Lower leg skin (tissue), 4 donors: ENCODE measurements at places on chromosomes 5 and 9.

DNA sequence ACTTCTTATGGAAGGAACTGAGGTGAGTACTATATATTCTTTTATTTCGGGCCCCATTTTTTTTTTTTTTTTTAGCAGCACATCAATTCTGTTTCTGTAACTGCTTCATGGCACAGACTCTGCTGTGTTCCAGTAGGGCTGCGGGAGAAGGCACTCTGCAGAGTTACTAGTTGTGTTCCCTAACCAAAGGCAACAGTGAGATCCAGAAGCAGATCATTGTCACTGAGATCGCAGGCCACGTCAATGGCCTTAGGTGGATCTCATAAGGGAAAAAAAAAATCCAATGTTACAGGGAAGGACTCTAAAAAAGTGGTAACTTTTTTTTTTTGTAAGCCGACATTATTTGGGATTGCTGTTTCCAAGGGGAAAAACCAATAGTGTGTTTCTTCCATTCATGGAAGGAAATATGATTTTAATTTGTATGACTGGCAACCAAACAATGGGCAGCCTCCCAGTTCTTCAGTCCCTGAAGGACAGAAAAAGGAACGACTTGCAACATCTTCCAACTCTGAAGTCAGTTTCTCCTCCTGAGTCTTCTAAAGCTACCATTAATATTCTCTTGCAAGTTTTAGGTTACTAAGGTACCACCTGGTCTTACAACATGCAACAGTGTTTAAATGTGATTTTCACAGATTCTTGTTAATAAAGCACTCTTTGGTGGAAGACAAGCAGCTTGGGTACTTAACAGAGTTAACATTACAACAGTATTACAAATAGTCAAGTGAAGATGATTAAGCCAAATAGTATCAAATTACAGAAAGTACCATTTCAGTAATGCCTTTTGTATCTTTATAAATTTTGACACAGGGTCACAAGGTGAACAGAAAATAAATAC is 52.8 kb downstream of the HABP4 start:
- DNase-seq, result peak; percentile 54

DNA sequence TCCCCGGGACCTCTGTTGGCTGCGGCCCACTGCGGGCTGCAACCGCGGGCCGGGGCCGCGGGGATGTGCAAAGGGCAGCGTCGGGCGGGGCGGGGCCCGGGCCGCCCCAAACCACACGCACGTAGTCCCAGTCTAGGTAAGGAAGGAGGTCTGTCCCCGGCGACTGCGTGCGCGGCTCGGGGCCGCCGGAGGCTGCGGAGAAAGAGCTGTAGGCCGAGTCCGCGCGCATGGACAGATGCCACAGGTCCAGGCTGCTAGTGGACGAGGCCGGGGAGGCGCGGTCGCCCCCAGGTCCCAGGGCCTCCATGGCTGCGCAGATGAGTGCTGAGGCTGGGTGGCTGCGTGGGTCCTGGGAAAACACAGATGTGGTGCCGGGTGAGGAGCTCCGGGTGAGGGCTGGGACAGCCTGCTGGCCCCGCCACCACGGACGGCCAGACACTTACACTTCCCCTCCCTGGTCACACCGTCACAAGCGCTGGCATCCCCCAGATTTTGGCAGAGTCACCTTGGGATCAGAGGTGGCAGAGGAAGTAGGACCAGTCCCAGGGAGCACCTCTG is 4.5 kb downstream of the SHROOM1 start:
- no peak for DNase-seq

DNA sequence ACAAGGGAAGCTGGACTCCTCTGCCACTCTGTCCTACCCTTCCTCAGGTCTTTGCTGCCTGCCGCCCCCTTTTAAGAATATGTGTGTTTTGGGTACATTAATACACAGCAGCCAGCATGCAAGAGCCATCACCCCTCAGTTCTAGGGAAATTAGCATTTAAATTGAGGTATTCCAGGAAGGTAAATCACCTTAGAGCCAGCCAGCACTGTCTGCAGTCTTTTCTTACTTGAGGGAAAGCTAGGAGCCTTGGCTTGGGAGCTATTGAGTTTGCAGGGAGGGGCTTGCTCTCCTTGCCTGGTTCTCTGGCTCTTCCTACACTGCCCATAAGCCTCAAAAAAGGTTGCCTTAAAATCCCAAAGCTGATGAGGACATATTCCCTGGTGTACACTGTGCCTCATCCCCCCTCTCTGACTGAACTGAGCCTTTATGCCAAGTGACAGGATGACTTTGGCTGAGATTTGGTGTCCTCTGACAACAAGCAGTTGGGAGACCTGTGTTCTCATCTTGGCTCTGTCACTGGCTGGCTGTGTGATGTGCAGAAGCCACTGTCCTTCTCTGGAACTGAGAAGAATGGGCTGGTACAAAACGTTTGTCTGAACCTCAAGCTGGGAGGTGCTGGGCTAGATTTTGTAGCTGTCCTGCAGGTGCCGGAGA is 54.1 kb downstream of the TRIM32 start:
- no peak for DNase-seq

DNA sequence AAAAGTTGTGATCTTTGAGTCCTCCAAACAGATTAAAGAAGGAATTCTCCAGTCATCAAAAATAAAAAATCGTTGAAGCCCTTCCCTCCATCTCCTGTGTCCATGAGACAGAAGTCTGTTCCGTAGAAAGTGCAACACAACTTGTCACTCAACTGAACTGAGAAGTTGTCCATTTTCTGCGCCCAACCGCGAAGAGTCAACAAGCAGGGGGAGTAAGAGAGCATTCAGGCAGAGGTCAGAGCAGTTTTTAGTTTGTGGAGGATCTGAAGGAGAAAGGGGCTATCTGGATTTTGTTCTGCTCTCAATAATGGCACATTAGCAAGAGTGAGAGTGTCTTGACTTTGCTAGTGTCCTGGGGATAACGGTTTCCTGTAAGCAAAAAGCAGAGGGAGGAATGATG is 303.9 kb downstream of the ICE1 start:
- DNase-seq, result no peak

DNA sequence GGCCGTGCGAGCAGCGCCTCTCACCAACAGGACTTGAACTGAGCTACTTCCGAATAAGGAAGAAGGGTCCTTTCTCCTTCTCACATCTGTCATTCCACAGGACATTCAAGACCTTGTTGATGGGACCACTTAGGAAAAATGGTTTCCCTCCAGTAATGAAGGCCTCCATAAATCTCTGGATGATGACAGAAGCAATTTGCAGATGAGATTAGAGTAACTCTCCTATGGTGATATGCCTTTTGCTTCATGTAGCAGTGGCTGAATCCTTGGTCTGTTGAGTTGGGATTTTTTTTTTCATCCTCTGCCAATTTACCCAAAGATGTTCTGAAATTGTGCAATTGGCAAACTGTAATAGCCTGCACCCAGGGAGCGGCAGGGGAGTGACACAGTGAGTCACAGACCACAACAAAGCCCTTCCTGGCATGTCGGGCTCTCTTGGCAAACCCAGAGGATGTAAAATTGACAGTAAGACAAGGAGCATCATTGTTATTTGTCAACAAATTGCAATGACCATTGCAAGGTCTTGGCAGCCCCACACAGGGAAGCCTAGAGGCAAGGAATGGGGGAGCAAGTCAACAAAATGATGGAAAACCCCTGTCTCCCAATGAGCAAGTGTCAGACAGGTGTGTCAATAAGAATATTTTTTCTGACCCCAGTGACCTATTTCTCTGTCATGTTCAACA is 275.9 kb downstream of the ACTL7B start:
- peak; percentile 76 for DNase-seq
